Colonic mucosa (tissue), 4 donors: ENCODE measurements at places on chromosomes 7 and 10. TPM values are rescaled to one million over a fixed set of nuclear protein-coding genes. Genes with fewer than 3 reads are reported as not detected.

DNA sequence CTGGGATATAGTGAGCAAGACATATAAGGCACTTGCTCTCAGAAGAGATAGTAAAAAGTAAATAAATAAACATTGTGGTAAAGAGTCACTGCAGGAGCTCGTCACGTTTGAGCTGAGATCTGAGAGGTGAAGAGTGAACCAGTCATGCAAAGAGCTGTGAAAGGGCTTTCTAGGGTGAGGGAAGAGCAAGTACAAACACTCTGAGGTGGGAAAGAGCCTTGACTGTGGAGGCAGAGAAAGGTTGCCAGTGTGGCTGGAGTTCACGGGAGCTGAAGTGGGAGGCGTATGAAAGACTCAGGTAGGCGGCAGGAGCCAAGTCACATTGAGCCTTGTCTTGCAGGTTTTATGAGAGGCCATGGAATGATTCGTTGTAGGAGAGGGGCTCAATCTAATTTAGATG lies 141.0 kb downstream of the C1GALT1 start:
- no peak for DNase-seq

- no peak for DNase-seq
Measured at GRCh38 chr10:266974-267425, 131.7 kb downstream of the ZMYND11 start.

- no peak for DNase-seq
Measured at GRCh38 chr7:47739301-47739875, 157.5 kb upstream of the TNS3 start.

GRCh38 chr7:155230169-155230593 lies 67.5 kb upstream of the INSIG1 start:
- DNase-seq, result no peak

- DNase-seq, result peak; percentile 10
Measured at GRCh38 chr7:67343572-67343971, 346.9 kb downstream of the TYW1 start.

DNA sequence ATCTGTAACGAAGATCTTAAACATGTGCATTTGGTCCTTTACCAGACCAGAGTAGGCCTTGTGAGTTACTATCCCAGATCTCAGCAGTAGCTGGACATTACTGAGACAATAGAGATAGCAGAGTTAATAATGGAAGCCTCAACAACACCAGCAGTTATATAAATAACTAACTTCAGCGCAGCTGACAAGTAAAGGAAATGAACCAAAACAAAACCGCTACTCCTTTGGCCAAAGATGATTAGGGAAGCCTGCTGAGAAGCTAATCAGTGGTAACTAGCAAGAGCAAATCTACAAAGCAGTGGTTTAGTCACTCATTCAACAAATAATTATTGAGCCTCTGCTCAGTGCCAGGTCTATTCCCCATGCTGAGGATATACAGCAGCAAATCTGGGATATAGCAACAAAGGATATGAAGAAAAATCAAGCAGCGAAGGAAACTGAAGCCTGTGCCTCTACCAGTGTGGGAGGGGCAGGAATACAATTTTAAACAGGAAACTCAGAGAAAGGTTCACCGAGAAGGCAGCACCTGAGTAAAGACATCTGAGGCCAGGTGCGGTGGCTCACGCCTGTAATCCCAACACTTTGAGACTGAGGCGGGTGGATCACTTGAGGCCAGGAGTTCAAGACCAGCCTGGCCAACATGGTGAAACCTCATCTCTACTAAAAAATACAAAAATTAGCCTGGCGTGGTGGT lies 103.6 kb downstream of the ELMO1 start:
- no peak for DNase-seq

- peak; percentile 54 for DNase-seq
Measured at GRCh38 chr10:12194752-12195271, 879 bp downstream of the NUDT5 start.

Gene PLAU
- total RNA-seq, result 4.0 TPM

Gene SLC18A2
- total RNA-seq, result 1.6 TPM

Gene FAM221A
- 18.5 TPM for total RNA-seq
